ENCODE measurements at places on chromosomes 7 and 10.

DNA sequence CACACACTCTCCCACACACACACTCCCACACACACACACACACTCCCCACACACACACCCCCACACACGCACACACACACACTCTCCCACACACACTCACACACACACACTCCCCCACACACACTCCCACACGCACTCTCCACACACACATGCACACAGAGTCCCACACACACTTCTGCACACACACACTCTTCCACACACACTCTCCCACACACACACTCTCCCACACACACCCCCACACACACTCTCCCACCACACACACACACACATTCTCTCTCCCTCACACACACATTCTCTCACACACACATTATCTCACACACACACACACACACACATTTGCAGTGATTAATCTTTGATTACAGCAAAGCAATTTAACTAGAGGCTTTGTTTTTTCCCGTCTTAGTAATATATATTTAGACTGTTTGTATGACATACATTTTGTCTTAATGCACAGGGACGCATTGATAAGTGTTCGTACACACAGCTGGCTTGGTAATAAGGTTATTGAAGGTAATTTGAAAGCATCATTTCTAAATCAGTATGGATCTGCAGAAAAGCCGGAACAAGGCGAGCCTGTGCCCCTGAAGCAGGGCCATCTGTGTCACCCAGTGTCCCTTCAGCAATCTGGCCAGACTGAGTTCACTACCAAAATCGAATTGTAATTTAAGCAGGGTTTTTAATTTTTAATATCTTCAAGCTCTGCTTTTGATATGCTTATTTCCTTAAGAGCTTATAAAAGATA is 69.9 kb upstream of the SH2B2 start:
- no peak for DNase-seq

- no peak for DNase-seq
Measured at GRCh38 chr10:32245760-32246159, 101.2 kb downstream of the EPC1 start.

GRCh38 chr7:131357282-131357880 is 29.7 kb downstream of the MKLN1 start:
- no peak for DNase-seq

DNA sequence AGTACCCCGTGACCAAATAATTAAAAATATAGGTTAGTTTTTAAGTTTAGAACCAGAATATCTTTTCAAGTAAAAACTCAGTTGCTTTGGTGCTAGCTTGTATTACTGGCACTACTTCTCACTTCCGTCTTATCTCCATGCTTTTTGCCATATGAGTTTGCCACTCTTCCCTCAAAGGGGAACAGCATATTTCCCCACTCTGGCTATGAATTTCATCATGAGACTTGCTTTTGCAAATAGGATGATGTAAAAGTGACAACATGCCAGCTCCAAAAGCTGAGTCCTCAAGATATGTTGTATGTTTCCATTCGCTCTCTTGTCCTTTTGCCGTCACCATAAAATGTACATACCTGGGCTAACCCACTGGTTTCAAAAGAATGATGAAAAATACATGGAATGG is 178.1 kb upstream of the SEMA3A start:
- no peak for DNase-seq
